Glutamatergic neuron (in vitro differentiated cells): ENCODE measurements at places on chromosomes 1 and 21.

GRCh38 chr1:97461782-97462181 is 459.1 kb downstream of the DPYD start:
- no peak for DNase-seq

DNA sequence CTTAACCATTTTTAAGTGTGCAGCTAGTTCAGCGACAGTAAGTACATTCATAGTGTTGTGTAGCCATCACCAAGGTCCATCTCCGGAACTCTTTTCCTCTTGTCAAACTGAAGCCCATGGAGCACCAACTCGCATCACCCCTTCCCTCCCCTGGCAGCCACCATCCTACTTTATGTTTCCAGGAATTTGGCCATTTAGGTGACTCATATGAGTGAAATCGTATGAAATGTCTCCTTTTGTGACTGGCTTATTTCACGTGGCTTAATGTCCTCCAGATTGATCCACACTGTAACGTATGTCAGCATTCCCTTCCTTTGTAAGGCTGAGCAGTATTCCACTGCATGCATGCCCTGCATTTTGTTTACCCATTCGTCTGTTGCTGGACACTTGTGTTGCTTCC is 2.5 kb downstream of the COL6A2 start:
- DNase-seq, result no peak

DNA sequence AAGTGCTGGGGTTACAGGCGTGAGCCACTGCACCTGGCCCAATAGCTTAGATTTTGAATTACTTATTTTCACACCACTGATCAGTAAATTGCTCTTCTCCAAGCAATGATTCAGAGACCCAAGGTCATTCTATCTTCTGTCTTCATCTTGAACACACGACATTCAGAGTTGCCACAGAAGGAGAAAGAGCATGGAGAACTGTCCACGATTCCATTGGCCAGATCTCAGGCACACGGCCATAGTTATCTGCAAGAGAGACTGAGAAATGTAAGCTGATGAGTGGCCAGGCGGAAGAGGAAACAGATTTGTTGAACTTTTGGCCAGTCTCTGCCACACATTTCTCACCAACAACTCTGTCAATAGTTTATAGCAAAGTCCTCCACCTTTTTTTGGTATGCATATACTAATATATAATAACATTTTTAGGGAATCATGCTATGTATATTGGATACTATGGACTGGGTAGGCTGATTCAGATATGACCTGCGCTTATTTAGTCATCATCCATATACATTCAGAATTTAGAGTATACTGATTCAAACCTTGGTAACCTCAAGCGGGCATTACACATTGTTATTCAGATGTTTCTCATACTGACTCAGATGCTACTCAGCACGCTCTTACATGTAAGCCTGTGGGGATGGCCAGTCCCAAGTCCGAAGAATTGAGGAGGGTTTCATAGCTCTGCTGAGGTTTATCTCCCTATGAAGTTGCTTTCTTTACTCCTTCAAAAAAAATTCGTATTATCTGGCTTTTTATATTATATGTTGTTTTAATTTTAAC is 25.5 kb upstream of the CAP1 start:
- no peak for DNase-seq

DNA sequence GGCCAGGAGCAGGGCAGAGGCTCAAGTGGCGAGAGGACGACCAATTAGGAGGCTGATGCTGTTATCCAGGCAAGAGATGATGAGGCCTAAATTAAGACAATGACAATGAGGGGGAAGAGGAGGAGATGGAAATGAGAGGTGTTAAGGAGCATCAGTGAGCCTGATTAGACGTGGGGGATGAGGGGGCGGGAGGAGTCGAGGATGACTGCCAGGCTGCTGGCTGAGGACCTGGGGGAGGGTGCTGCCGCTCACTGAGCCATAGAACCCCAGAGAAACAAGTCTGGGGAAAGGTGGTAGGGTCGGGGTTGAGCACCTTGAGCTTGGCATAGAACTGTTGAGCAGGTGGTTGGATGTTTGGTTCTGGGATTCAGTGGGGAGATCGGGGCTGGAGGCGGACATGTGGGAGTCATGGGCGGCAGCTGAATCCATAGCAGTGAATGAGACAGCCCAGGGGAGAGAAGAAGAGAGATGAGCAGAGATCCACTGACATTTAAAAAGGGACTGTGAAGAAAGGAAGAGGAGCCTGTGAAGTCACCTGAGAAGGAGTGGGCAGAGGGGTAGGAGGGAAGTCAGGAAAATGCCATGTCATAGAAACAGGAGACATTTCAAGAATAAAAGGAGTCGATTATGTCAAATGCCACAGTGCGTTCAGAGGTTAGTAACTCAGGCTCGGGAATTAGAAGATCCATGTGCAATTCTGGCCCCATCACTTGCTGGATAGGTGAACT is 28.5 kb downstream of the DLGAP3 start:
- DNase-seq, result no peak

DNA sequence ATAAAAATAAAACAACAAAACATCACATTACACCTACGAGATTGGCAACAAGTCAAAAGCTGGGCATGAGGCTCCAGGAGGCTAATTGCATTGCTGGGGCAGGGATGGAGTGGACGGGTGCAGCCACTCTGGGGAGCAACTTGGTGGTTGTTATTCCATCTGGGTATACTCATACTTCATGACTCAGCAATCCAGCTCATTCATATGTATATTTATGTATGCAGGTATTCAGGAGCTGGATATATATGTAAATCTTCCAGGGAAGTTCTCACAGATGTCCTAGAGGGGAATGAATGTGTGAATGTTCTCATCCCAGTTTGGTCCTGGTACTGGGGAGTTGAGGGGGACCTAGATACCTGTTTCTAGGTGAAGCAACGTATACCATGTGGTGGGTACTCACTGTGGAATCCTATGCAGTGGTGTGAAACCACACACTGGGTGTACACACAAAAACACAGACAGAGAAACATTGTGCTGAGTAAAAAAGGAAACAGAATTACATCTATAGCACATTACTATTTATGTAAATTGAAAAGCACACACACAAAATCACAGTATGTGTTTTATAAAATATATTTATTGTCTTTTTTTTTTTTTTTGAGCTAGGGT is 79.7 kb upstream of the RAB4A start:
- no peak for DNase-seq

GRCh38 chr1:69982992-69983391 is 222.4 kb downstream of the LRRC40 start:
- no peak for DNase-seq

DNA sequence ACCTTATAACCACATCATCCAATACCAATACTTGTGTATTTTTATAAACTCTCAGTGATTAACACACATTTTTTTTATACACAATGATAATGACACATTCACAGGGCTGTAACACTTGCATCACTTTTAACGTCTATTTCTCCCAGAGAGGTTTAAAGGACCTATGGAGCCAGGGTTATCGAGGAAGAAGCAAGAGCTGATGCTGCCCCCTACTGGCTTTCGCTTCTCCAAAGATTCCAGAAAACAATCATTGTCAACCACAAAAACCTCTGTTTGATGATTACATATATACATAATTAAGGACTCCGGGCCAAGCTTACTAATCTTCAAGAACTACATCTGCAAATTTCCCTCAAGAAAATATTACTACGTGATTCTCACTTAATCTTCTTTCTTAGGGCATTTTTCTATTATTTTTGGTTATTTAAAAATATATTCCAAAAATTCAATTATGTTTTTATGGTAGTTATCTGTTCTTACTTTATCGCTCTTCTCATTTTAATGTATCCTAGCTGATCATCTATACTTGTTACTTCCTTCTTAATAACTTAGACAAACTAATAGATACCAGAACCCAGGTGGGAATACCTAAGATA is 214.5 kb downstream of the VAV3 start:
- DNase-seq, result peak; percentile 77

DNA sequence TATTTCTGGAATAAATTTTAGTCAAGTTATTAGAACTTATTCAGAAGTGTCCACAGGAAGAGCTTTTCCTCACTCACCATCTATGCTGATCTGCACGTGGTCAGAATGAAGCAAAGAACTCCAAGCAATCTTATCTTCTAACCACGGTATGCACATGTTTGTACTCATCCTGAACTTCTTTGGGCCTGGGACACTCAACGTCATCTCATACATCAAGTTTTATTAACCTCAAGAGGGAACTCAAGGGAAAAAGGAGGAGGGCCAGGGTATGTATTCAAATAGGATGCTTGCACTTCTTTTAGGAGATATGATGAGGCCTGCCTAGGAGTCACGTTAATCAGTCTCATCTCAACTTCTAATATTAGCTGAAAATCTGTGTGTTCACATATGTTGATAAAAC is 142.5 kb downstream of the C1orf94 start:
- DNase-seq, result no peak

DNA sequence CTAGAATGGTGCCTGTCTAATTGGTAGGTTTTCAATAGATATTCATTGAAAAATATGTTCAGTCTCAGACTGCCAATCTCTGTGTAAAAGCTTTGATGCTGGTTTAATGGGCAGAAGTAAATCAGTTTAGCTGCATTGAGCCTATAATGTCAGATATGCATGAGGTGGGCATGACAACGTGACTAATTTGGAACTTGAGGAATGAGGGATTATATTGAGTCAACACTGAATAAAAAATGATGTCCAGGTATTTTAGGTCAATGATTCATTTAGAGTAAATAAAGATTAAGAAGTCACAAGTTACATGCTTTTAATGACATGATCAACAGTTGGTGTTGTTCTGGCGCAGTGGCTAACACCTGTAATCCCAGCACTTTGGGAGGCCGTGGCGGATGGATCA is 3.0 kb downstream of the WDR3 start:
- DNase-seq, result no peak

GRCh38 chr1:184905601-184906322 is 68.5 kb downstream of the NIBAN1 start:
- DNase-seq, result no peak

DNA sequence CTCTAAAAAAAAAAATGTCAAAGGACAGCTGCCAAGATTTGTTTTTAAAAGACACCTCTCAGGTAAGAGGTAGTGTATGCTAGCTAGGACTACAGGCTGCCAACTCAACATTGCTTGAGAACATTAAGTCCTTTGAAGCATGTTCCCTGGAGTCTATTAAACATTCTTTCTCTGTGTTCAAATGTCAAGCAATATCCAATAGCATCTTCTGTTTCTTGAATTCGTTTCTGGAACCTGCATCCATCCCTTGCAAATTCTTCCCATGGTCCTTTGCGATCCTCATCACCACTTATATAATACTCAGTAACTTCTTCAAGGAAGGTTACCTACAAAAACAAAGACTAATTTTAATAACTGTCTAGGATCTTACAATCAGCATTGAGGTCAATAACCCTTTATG is 5.6 kb downstream of the PPP1R15B start:
- DNase-seq, result no peak

DNA sequence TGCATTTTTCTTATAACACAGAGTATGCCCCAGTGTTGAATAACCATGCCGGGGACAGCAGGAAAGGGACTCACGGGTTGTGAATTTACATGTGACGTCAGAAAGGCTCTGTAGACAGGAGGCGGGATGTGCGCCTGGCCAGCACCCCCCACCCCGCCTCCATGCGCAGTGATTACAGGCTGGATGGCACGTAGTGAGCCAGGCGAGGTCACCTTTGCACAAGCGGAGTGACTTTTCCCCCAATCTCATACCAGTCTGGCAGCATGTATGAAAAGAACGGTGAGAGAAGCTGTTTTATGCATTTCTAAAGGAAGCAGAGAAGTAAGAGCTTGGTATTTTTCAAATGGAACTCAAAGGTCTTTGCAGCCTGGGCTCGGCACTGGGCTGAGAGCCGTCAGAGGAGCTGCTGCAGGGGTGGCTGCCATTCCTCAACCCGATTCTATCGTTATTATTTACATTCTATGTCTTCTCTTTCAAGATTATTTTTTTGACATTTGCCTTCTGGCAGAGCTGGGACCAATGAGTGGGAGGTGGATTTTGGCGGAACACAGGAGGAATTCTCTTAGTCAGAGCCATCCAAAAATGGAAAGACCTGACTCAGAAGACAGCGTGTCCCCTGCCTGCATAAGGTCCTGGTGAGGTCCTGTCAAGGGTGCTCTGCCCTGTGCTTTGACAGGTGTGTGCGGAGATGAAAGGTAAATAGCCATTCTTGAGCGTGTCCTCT is 115.6 kb upstream of the SLC45A1 start:
- DNase-seq, result no peak

- DNase-seq, result no peak
These were observed 95.4 kb downstream of the LACTBL1 start for GRCh38 chr1:22877112-22877915.

GRCh38 chr1:228151180-228151925 is 1.6 kb downstream of the GJC2 start:
- no peak for DNase-seq

DNA sequence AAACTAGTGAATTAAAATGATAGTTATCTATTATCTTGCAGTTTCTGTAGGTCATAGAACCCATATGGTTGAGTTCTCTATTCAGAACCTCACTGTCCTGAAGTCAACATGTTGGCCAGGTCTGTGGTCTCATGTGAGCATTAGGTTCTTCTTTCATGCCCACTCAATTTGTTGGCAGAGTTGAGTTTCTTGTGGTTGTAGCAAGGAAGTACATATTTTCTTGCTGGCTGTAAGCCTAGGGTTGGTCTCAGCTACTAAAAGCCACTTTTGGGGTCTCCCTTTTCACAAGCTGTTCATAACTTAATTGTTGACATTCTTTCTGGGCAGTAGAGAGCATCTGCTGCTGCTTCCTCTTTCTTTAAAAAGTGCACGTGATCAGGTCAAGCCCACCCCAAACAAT is 1165.1 kb upstream of the NCAM2 start:
- DNase-seq, result no peak

DNA sequence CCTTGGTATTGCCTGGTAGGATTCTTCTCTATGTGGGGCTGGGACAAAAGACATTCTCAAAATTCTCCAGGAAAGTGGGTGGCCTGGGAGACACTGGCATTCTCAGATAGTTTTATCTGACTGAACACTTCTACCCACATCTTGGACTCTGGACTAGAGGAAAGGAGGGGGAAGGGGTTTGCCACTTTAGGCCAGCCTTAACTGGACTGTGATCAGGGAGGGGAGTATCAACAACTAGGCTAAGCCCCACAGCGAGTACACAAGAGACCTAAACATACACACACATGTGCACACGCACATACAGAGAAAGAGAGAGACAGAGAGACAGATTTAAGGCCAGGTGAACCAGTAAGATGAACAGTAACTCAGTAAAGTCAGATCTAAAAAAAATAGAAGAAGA is 1.2 kb upstream of the SEMA6C start:
- DNase-seq, result no peak

DNA sequence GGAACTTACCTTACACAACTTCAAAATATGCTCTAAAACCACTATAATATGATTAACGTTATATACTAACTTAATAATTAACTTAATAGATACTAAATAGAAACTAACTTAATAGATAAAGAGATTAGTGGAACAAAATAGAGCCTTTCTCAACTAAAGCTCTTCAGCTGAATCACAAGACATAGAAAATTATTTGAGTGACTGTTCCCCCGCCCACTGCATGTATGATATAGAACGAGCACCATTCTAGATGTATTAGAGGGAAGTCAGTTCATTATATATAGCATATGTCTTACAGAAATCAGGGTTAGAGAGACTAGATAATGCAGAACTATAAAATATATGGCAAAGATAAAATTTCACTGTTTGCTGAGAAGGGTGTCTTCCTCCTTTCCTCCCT is 16.3 kb downstream of the LYPLAL1 start:
- no peak for DNase-seq
